ENCODE measurements at places on chromosomes 7 and 10. TPM values are rescaled to one million over a fixed set of nuclear protein-coding genes. Genes with fewer than 3 reads are reported as not detected.

- DNase-seq, result no peak
These were observed 15.3 kb upstream of the PAX2 start for GRCh38 chr10:100729862-100730724.

- DNase-seq, result no peak
These were observed 81.6 kb downstream of the RPS24 start for GRCh38 chr10:78115135-78115853.

- DNase-seq, result no peak
These were observed 4.9 kb downstream of the PFKFB3 start for GRCh38 chr10:6207658-6208057.

- DNase-seq, result no peak
These were observed 32.0 kb upstream of the MXI1 start for GRCh38 chr10:110175406-110175805.

DNA sequence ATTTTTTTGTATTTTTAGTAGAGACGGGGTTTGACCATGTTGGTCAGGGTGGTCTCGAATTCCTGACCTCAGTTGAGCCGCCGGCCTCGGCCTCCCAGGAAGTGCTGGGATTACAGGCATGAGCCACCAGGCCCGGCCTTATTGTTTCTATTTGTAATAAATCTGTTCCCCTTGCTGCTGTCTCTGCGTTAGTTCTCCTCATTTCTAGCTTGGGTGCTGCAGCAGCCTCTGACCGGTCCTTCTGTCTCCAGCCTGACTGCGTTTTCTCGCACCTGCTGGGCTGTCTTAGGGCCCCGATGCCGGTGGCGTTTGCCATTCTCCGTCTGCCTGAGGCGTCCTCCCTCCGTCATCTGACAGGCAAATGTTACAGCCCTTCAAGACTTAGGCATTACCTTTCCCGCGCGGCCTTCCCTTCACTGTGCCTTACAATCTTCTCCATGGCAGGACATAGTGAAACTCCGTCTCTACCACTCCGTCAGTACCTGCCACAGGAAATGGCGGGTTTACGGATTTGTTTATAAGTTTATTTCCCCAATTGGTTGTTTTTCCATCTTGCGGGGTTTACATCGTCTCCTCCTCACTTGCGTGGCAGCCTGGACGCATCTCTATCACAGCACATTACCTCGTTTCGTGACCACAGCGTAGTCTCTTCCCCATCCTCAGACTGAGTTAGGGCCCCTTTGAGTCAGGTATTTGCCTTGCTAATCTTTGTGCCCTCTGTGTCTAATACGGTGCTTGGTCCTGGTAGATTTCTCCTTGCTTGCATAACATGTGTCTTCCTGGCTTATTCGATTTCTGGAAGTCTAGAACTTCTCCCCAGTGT is 2.3 kb upstream of the GIMAP8 start:
- DNase-seq, result no peak

DNA sequence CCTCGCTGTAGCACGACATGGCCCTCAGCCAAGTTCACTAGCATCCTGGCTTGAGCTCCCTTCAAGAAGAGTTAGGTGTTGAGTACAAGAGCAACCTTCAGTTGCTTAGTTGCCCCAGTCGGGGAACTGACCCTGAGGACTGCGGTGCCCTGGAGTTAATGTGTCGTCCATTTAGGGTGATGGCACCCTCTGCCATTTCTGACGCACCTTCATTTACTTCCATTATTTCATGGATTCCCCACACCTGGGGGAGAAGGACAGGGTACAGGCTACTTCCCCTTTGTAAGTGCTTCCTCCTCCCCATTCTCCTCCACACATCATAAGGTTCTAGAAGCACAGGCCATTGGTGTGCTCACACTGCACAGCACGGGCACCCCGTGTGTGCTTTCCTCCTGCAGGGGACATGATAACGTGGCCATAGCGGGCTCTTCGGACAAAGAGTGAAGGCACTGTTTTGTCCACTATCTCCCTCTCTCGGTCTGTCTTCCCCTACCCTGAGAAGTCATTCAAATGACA is 1.8 kb downstream of the ALOX5 start:
- no peak for DNase-seq

GRCh38 chr7:77580762-77581350 is 43.8 kb downstream of the PTPN12 start:
- no peak for DNase-seq

DNA sequence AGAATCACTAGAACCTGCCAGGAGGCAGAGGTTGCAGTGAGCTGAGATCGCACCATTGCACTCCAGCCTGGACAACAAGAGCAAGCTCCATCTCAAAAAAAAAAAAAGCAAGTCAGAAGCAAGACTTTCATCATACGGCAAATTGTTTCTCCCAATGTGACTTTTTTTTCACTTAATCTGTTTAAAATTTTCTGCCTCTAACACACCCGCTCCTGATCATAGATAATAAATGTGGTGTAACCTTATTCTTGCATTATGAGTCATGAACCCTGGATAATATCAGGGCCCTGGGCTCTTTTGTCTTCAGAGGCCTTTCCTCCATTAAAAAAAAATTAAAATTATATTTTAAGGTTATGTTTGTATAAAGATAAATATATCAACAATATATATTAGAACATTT is 111.4 kb upstream of the JCAD start:
- DNase-seq, result no peak

GRCh38 chr10:15300697-15301096 is 70.4 kb downstream of the FAM171A1 start:
- no peak for DNase-seq

GRCh38 chr7:119959811-119960210 is 313.2 kb upstream of the KCND2 start:
- DNase-seq, result no peak

DNA sequence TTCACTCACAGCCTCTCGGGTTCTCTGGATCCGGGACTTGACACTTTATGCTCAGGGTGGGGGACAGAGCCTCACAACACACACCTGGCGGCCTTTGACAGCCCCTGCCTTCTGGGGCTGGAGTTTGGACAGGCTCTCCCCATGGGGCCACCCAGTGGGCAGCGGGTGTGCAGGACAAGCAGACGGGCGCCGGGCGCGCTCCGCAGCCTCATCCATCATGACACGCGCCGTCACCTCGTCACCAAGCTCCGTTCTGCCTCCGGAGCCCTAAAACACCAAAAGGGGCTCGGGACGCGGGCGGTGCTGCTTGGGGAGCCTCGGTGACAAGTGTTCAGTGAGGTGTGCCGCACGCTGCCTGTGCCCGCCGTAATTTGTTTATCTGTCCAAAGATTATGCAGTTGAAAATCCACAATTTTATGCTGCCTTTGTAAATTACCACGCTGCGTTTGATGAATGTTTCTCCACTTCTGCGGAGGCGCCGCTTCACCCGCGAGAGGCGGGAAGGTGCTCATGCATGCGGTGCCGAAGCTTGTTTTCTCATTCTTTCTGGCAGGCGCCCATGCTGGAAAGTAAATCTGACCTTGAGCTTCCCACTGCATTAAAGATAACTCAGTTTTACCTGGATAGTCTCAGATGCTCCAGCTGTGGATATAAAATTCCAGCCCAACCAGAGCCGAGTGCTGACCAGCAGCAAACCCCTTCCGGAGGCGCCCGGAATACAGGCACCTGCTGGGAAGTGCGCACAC is 6.2 kb downstream of the NKX6-2 start:
- DNase-seq, result no peak

GRCh38 chr7:2436341-2437104 is 33.1 kb downstream of the CHST12 start:
- no peak for DNase-seq

- DNase-seq, result no peak
These were observed 22.3 kb downstream of the BTBD16 start for GRCh38 chr10:122293156-122293960.

GRCh38 chr10:36946598-36946997 is 178.8 kb upstream of the ANKRD30A start:
- DNase-seq, result no peak

DNA sequence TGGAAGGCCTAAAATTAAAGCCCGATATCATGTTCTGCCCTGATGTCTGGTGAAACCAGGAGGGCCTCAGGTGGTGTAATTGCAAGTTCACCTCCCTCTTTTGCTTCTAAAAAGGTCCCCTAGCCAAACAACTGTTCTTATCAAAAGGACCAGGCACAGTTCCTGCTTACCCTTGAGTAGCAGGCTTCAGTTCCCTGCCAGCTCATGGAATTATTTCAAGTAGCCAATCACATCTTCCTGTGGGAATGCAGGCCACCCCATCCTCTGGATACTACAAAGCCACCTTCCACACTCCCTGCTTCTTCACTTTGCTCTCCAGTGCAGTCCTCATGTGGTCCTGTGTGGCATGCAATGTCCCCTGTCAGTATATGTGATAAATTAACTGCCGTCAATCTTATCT is 97.7 kb upstream of the GALNT17 start:
- no peak for DNase-seq

HOXA4 gene
- 2.4 TPM for total RNA-seq

HYAL4 gene
- total RNA-seq, result not detected

CCDC201 gene
- not detected for total RNA-seq

EBLN1 gene
- not detected for total RNA-seq

MIOS gene
- 36.2 TPM for total RNA-seq

PDE1C gene
- total RNA-seq, result not detected

Measured in HepG2 (cell line).